ENCODE measurements at places on chromosomes 11 and 22. TPM values are rescaled to one million over a fixed set of nuclear protein-coding genes. Genes with fewer than 3 reads are reported as not detected.
A peak's percentile ranks its signal among the peaks of the same experiment; 100 is the strongest.

- H3K27ac ChIP-seq = peak overlapping the region; percentile 94
- peaks cover 3% of the 10 kb centered on the region for H3K4me1 ChIP-seq
- no peaks in the 10 kb centered on the region for H3K36me3 ChIP-seq
- H3K27me3 ChIP-seq = no peaks in the 10 kb centered on the region
- H3K4me3 ChIP-seq = peak overlapping the region; percentile 72
These were observed 5.2 kb downstream of the MAML2 start for GRCh38 chr11:96337541-96338431.

- H3K27me3 ChIP-seq = no peaks in the 10 kb centered on the region
- no peaks in the 10 kb centered on the region for H3K36me3 ChIP-seq
- DNase-seq = no peak
- peak overlapping the region; percentile 98 for H3K27ac ChIP-seq
- no peak overlapping the region for H3K4me3 ChIP-seq
These were observed 1.9 kb upstream of the POLD4 start for GRCh38 chr11:67355023-67355793.

DNA sequence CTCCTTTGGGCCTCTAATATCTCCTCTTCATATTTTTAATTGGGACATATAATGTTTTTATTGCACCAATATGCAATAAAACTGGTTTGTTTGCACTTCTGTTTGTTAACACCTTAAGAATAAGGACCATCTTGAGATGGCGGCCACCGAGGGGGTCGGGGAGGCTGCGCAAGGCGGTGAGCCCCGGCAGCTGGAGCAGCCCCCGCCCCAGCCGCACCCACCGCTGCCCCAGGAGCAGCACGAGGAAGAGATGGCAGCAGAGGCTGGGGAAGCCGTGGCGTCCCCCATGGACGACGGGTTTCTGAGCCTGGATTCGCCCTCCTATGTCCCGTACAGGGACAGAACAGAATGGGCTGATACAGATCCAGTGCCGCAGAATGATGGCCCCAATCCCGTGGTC lies 49.6 kb upstream of the EED start:
- no peaks in the 10 kb centered on the region for H3K4me1 ChIP-seq
- no peak overlapping the region for H3K4me3 ChIP-seq
- no peaks in the 10 kb centered on the region for H3K36me3 ChIP-seq
- H3K27me3 ChIP-seq = no peaks in the 10 kb centered on the region

- no peaks in the 10 kb centered on the region for H3K27me3 ChIP-seq
- peaks cover 10% of the 10 kb centered on the region for H3K4me1 ChIP-seq
- no peaks in the 10 kb centered on the region for H3K36me3 ChIP-seq
- H3K27ac ChIP-seq = no peak overlapping the region
- no peak overlapping the region for H3K4me3 ChIP-seq
These were observed 5.0 kb downstream of the NFAM1 start for GRCh38 chr22:42427167-42427566.

- peak overlapping the region; percentile 2 for H3K27ac ChIP-seq
- H3K27me3 ChIP-seq = no peaks in the 10 kb centered on the region
- peak overlapping the region; percentile 19 for H3K4me3 ChIP-seq
- no peaks in the 10 kb centered on the region for H3K4me1 ChIP-seq
- H3K36me3 ChIP-seq = no peaks in the 10 kb centered on the region
These were observed 340.4 kb downstream of the ETS1 start for GRCh38 chr11:128246810-128247594.

- H3K4me3 ChIP-seq = no peak overlapping the region
- no peaks in the 10 kb centered on the region for H3K36me3 ChIP-seq
- no peak overlapping the region for H3K27ac ChIP-seq
- no peak for DNase-seq
These were observed 7.8 kb downstream of the PPP6R3 start for GRCh38 chr11:68468217-68468828.

DNA sequence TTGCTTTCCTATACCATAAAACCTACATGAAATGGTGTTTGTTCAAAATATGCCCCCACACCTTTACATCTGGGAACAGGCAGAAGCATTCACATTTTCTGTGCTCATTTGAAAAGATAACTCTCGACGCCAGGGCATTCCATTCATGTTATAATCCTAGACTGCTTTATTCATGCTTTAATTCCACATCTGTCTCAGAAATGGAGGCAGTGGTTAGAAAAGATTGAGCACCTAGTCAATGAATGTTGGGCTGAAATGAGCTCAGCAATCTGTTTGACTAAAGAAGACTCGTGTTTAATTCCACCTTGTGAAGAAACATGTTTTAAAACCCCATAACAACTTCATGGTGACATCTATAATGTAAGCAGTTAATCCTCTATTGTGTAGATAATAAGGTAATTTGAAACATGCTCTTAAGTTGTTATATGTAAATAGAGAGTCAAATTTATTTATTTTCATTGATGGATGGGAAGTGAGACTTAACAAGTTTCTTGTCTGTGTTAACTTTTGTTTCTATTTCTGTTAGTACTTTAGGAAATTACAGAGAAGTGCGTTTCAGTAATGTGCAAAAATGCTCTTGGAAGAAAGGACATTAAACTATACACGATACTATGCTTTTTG lies 217.5 kb downstream of the DDX10 start:
- no peak for DNase-seq
- H3K4me1 ChIP-seq = no peaks in the 10 kb centered on the region
- no peaks in the 10 kb centered on the region for H3K27me3 ChIP-seq
- H3K4me3 ChIP-seq = no peak overlapping the region

- H3K4me1 ChIP-seq = no peaks in the 10 kb centered on the region
- H3K27ac ChIP-seq = peak overlapping the region; percentile 67
- no peak for DNase-seq
- H3K27me3 ChIP-seq = no peaks in the 10 kb centered on the region
- no peaks in the 10 kb centered on the region for H3K36me3 ChIP-seq
These were observed 6.8 kb downstream of the TOLLIP start for GRCh38 chr11:1302461-1303125.

GRCh38 chr11:81960443-81960842 lies 773.2 kb downstream of the FAM181B start:
- DNase-seq = no peak
- no peaks in the 10 kb centered on the region for H3K36me3 ChIP-seq

- no peaks in the 10 kb centered on the region for H3K36me3 ChIP-seq
- no peak for DNase-seq
- no peak overlapping the region for H3K27ac ChIP-seq
- no peaks in the 10 kb centered on the region for H3K4me1 ChIP-seq
- no peak overlapping the region for H3K4me3 ChIP-seq
- H3K27me3 ChIP-seq = no peaks in the 10 kb centered on the region
These were observed 1.8 kb upstream of the IL18BP start for GRCh38 chr11:71996946-71997345.

- no peaks in the 10 kb centered on the region for H3K4me1 ChIP-seq
- no peaks in the 10 kb centered on the region for H3K27me3 ChIP-seq
- no peaks in the 10 kb centered on the region for H3K36me3 ChIP-seq
- no peak overlapping the region for H3K4me3 ChIP-seq
- no peak overlapping the region for H3K27ac ChIP-seq
These were observed 901.5 kb upstream of the CHORDC1 start for GRCh38 chr11:91124363-91124762.

DNA sequence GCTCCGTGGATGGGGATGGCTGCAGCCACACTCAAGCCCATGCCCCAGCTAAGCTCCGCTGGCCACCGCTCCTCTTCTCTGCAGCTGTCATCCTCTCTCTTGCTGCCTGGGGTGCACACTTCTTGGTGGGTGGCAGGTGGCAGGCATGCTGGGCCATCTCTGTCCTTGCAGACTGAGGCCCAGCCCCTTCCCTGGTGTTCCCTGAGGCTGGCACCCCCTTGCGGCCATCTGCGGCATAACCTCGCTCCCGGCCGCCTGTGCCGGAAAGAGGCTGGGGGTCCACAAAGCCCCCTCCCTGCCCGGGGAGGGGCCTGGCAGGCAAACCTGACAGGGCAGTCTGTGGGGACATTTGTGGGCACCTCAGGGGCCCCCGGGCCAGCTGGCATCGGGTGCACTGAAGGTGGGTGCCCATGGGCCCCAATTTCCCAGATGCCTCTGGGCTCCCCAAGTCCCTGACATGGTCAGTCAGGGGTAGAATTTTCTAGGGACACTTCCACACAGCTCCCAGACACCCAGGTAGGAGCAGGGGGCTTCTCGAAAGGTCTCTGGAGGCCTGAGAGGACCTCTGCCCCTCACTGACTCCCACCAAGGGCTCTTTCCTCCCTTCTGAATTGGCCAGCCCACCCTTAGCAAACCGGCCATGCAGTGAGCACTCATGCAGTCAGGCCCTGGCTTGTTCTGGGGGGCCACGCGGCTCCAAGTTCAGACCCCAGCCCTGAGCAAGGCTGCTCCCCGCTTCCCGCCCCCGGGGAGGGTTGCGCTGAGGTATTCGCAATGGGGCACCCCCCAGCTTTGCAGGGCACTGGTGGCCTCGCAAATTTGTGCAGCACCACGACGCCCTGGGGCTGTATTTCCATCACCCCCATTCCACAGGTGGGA lies 23.5 kb upstream of the TH start:
- no peak overlapping the region for H3K27ac ChIP-seq
- no peak overlapping the region for H3K4me3 ChIP-seq
- no peaks in the 10 kb centered on the region for H3K4me1 ChIP-seq
- no peak for DNase-seq
- H3K27me3 ChIP-seq = no peaks in the 10 kb centered on the region
- no peaks in the 10 kb centered on the region for H3K36me3 ChIP-seq

SLC22A9 gene
- total RNA-seq = not detected

CLCF1 gene
- 11.1 TPM for total RNA-seq

- no peaks in the 10 kb centered on the region for H3K36me3 ChIP-seq
- H3K4me1 ChIP-seq = no peaks in the 10 kb centered on the region
- H3K4me3 ChIP-seq = no peak overlapping the region
- no peak for DNase-seq
- H3K27ac ChIP-seq = peak overlapping the region; percentile 1
These were observed 131.9 kb downstream of the WNT11 start for GRCh38 chr11:76074148-76075095.

DNA sequence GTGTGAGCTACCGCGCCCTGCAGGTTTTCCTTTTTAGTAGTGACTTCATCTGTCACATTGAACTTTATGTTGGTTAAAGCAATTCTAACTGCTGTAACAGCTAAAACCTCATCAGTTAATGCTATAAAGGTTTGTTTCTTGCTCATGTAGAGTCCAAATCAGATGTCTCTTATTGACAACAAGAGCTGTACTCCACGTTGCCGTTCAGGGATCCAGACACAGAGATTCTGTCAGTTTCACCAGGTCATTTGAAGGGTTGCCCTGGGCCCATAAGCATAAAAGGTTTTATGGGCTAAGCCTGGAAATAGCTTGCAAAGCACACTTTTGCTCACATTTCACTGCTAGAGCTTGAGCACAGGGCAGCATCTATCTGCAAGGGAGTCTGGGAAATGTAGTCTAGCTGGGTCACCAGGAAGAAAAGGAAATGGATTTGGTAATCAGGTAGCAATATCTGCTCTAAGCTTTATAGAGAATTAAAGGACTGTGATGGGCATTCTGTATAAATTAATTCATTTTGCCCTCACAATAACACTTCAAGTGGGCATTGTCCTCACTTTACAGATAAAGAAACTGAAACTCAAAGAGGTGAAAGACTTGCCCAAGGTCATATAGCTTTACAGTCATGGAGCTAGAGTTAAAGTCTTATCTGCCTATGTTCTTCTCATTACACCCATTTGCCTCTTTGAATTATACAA lies 25.2 kb upstream of the PTPRJ start:
- H3K4me3 ChIP-seq = no peak overlapping the region
- no peak for DNase-seq
- no peaks in the 10 kb centered on the region for H3K27me3 ChIP-seq
- no peaks in the 10 kb centered on the region for H3K4me1 ChIP-seq
- H3K36me3 ChIP-seq = no peaks in the 10 kb centered on the region

TRIM49 gene
- not detected for total RNA-seq

DNA sequence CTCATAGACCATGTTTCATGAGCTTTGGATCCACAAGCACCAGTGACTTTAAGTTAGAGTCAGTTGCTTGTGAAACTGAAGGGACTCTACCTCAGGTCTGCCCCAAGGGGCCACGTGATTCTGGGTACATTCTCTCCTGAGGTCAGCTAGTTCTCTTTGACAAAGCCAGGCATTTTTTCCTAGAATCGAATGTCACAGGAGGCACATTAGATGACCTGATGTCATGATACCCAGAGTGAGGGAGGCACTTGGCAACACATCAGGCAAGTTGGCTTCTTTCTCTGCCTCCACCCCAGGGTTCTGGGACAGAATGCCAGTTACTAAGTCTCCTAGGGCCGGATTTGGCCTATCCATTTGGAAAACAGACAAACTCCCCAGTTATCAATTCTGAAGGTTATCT lies 93.0 kb downstream of the APIP start:
- no peak for DNase-seq
- no peaks in the 10 kb centered on the region for H3K36me3 ChIP-seq
- H3K4me1 ChIP-seq = no peaks in the 10 kb centered on the region
- no peak overlapping the region for H3K4me3 ChIP-seq

LRP4 gene
- total RNA-seq = 7.5 TPM

DNA sequence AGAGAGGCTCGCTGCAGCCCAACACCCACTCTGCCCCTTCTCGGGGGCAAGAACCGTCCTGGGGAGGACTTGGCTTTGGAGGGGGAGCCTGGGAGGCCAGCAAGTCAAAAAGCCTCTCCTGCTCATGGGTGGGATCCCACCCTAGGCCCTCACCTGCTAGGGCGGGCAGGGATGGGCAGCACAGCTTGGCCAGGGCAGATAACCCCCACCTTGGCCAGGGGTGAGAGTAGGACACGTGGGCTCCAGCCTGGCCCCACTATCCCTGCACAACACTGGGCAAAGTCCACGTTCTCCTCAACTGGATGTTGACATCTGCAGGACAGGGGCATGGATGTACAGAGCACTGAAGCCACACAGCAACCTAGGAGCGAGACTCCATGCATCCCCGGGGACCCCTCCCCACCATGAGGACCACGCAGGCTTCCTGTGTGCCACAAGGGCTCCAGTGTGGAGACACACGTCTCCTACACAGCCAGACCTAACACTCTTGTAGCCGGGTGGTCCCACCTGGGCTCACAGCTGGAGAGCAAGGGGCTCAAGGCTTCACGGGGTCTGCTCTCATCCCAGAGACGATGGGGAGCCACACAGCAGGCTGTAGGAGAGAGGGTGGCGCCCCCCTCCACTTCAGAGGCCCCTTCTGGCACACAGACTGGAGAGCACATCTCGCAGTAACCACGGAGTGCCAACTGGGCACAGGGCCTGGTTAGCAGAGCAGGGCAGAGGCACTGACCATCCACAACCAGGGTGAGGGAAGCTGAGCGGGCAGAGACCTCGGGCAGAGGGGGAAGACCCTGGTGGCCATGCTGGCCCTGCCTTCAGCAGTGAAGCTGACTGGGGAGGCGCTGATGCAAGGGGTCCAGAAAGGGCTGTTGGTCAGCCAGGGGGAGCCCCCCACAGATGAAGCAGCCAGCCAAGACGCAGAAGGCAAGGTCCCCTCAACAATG lies 171.1 kb downstream of the CRYBB2 start:
- H3K4me1 ChIP-seq = no peaks in the 10 kb centered on the region
- no peaks in the 10 kb centered on the region for H3K36me3 ChIP-seq
- no peaks in the 10 kb centered on the region for H3K27me3 ChIP-seq
- no peak overlapping the region for H3K4me3 ChIP-seq
- no peak for DNase-seq
- no peak overlapping the region for H3K27ac ChIP-seq

FAM180B gene
- not detected for total RNA-seq

C11orf87 gene
- total RNA-seq = not detected

- H3K4me1 ChIP-seq = no peaks in the 10 kb centered on the region
- H3K4me3 ChIP-seq = peak overlapping the region; percentile 47
- no peak overlapping the region for H3K27ac ChIP-seq
- peaks cover 79% of the 10 kb centered on the region for H3K27me3 ChIP-seq
- no peaks in the 10 kb centered on the region for H3K36me3 ChIP-seq
- DNase-seq = no peak
These were observed 687 bp upstream of the CALCA start for GRCh38 chr11:14972581-14973495.

RAB3IL1 gene
- total RNA-seq = 11.7 TPM

- no peaks in the 10 kb centered on the region for H3K4me1 ChIP-seq
- no peaks in the 10 kb centered on the region for H3K27me3 ChIP-seq
- no peaks in the 10 kb centered on the region for H3K36me3 ChIP-seq
- no peak for DNase-seq
- H3K4me3 ChIP-seq = no peak overlapping the region
These were observed 520.0 kb upstream of the LUZP2 start for GRCh38 chr11:23976841-23977271.

NAALADL1 gene
- total RNA-seq = 19.2 TPM
